ENCODE measurements at places on chromosomes 3 and 15.

DNA sequence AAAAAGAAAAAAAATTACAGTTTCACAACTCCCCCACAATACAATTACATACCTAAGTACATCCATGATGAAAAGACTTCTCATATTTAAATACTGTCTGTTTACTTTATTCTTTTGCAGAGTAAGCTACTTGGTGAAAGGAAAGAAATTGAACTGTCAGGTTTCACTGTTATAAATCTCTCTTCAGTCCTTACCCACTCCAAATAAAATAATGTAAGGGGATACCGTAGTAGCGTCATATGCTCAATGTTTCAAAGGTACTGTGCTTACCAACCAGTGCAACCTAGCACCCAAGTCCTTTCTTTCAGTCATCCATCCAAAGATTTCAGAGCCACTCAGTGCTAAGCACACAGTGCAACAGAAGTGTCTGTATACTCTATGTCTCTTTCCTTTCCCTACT lies 13.4 kb downstream of the GSK3B start:
- DNase-seq = no peak

GRCh38 chr3:188001926-188002325 lies 152.0 kb upstream of the LPP start:
- no peak for DNase-seq

DNA sequence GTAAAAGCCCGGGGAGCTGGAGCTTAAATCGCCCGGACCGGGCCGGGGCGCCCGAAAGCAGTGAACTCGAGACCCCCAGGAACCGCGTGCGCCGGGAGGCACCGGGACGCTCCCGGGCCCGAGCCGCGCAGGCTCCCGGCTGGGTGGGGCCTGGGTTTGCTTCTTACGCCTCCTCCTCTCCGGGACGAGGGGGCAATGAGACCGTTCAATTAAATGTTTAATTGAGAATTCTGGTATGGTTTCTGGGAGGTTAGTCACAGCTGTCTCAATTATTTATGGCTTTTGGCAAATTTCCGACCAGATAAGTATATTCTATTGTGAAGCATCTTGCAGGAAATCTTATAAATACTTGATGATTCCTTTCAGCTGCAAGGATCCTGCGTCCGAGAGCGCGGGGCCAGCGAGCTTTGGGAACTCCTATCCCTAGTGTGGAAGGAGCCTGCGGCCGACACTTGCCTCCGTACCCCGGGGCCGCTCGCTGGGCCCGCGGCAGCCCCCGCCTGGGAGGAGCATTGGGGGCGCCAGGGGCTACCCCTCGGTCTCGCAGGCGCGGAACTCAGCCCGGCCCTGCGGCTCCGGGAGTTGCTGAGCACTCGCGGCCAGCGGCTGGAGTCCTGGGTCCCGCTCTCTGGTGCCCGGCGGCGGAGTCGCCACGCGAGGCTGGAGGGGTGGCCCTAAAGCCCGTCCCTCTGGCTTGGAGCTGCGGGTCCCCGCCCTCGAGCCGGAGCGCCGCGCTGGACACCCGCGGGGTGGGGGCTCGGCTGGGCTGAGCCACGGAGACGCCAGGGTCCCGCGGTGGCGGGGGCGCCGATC lies 10.3 kb downstream of the ISL2 start:
- no peak for DNase-seq

GRCh38 chr3:195802261-195802701 lies 9.4 kb downstream of the MUC4 start:
- DNase-seq = peak; percentile 36

GRCh38 chr3:18649666-18650363 lies 224.7 kb upstream of the SATB1 start:
- DNase-seq = peak; percentile 40

GRCh38 chr3:101223016-101223415 lies 97.4 kb downstream of the IMPG2 start:
- DNase-seq = no peak

DNA sequence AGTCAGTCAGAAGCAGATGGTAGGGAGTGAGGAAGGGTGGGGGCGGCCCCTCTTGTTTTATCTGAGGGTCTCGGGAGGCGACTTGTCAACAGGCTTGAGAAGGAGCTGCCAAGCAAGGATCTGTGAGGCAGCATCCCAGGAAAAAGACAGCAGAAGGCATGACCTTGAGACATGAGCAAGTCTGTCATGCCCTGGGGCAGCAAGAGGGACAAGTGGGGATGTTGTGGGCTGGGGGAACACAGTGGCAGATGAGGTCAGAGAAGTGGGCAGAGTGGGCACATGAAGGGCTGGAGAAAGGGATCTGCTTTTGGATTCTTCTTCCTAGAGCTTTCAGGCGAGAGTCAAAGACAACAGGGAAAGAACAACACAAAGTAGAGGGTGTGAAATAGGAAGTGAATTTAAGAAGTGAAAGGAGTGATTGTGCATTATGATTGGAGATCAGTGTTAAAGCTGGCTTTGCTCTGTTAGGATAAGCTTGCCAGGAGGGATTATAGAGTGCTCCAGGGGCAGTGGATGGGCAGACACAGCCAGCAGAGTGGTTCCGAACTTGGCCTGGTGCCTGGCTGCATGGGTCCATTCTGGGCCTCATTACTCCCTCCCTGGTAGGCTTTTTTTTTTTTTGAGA lies 73.3 kb downstream of the USP13 start:
- no peak for DNase-seq

DNA sequence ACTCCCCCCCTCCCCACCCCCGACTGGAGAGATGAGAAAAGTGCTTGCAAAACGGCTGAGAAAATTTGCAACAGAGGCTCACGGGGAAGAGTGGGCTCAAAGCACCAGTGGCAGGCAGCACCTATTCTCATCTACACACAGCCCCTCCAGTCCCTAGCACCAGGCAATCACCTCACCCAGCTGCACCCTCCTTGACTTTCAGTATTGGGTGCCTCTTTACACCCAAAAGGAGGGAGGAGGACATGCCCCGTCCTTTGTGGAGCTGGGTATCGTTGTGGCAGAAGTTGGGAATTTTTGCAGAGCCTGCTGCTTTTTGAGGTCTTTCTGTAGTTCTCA lies 182.8 kb upstream of the TOPAZ1 start:
- DNase-seq = no peak

DNA sequence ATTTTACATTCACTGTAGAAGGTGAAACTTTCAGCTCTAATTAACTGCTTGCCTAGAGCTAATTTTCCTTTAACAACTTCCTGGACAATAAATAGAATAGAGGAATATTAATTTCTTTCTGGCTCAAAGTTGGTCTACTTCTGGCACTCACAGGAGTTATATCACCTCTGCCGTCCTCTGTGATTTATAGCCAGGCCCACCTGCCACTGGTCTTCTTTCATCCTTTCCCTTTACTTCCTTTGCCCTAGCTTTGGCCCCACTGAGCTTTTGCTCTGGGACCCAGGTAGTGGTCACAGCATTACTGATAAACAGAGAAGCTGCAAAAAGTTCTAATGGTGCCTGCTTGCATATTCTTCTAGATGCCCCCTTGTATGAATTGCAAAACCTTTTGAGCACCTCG lies 49.3 kb upstream of the ABHD10 start:
- no peak for DNase-seq

- DNase-seq = no peak
These were observed 124.7 kb upstream of the NANOGP8 start for GRCh38 chr15:35209838-35210237.

DNA sequence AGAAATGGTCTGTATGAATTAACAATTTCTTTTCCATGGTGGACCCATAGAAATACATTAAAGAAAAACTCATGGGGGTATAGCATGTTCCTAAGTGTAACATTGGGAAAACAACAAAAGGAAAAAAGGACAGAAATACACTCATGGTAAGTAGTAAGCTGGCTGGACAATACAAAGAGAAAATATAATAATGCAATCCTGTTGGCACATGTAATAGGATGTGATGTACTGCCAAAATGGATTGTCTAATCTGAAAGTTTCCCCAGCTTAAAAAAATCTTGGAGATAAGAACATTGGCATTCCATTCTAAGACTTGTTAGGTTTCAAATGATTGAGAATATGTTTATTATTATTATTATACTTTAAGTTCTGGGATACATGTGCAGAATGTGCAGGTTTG lies 128.1 kb downstream of the MBNL1 start:
- no peak for DNase-seq

DNA sequence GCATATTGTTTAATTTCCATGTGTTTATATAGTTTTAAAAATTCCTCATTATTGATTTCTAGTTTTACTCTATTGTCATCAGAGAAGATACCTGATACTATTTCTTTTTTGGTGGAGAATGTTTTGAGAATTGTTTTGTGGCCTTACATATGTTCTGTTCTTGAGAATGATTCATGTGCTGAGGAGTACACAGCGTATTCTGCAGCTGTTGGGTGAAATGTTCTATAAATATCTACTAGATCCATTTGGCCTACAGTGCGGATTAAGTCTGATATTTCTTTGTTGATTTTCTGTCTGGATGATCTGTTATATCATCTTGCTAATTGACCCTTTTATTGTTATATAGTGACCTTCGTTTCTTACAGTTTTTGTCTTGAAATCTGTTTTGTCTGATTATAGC lies 109.7 kb downstream of the UBE2E2 start:
- DNase-seq = no peak

- peak; percentile 54 for DNase-seq
These were observed 665 bp downstream of the GLB1 start for GRCh38 chr3:33096093-33096868.

DNA sequence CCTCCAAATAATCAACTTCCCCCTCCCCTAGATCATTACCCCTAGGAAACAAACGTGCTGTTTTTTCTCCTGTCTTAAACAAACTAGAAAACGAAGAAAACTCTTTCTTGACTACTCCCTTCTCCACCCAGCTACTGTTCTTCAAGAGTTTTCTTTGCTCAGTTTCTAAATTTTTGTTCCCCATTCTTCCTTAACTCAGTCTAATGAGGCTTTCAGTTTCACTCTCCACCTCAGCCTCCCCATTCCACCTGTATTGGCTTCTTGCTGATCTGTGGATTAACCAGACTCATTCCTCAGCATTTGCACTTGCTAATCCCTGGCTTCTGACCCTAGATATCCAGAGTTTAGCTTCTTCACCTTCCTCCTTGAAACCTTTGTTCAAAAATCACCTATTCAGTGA lies 26.8 kb downstream of the SERPINI1 start:
- no peak for DNase-seq

DNA sequence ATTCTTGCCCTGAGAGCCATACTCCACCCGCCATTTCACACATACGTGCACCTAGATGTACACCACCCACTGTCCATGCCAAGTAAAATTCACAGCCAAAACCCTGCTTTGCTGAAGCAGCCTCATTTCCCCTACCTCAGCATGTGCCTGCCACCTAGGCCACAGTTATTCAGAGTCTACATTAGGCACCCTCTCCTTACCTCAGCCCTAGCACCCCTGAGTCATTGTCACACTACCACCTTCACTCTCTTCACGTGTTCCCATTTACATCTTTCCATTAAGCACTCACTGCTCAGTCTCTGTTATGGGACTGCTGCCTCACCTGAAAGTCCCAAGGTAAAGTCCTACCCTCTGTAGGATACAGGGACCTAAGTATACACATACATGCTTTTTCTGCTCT lies 70.0 kb downstream of the SETD5 start:
- DNase-seq = no peak

GRCh38 chr3:135166266-135166825 lies 371.3 kb downstream of the EPHB1 start:
- no peak for DNase-seq

- DNase-seq = no peak
These were observed 14.7 kb upstream of the ATP2B2 start for GRCh38 chr3:10520072-10520471.

- no peak for DNase-seq
These were observed 54.2 kb downstream of the B3GALNT1 start for GRCh38 chr3:161050935-161051334.

- no peak for DNase-seq
These were observed 129.1 kb downstream of the TPRA1 start for GRCh38 chr3:127461286-127461910.

- DNase-seq = no peak
These were observed 2.9 kb upstream of the RBM6 start for GRCh38 chr3:49937090-49937489.

DNA sequence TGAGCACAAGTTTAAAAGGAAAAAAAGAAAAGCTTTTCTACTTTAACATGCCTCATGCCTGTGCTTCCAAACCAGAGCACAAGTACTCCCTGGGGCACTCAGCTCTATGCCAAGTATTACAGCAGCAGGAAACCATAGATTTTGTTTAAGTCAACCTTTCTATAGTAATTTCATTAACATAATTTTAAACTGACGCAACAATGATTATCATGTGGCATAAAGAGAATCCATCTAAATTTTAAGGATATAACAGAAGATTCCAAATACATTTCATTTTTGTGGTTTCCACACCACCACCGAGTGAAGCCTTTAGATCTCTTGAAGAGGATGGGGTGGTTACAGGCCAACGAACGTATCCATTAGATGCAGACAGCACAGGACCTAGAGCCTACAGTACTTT lies 112.1 kb downstream of the TNIK start:
- no peak for DNase-seq

GRCh38 chr3:191158247-191158646 lies 40.8 kb upstream of the OSTN start:
- no peak for DNase-seq

- no peak for DNase-seq
These were observed 11.1 kb downstream of the RFTN1 start for GRCh38 chr3:16502347-16502908.

- no peak for DNase-seq
These were observed 171.1 kb upstream of the TTC14 start for GRCh38 chr3:180430896-180431295.

DNA sequence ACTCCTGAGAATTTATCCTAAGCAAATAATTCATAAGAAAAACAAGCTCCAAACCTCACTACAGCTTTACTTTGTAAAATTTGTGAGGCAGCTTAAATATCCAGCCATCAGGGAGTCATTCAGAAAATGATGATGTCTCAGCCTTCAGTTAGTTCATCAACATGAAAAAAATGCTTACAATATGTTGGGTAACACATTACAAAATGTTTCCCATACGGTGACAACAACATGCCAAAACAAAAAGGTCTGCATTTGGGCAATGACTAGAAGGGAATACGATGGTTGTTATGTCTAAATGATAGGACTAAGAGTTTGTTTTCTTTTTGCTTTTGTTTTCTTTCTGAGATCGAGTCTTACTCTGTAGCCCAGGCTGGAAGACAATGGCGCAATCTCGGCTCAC lies 47.0 kb upstream of the CFAP161 start:
- DNase-seq = no peak

- DNase-seq = peak; percentile 16
These were observed 21.2 kb downstream of the PXK start for GRCh38 chr3:58353722-58354553.

DNA sequence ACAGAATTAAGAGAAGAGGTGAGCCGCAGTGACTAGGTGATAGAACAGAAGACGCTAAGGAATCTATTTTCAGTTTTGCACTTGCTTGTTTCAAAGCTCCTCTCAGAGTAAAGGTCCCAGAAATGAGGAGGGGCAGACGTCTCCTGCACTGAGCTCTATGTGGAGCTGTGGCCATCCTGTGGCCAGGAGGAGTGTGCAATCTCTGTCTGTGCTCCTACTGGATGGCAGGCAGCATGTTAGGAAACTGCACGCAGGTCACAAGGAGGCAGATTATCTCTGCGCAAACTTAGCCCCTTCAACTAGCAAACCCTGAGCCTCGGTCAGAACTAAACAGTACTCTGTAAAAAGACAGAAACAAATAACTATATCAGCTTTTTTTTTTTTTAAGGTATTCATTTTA lies 31.1 kb upstream of the PPIB start:
- no peak for DNase-seq

- no peak for DNase-seq
These were observed 3.7 kb downstream of the MEIS2 start for GRCh38 chr15:37096558-37097143.
